ENCODE measurements at places on chromosomes 3 and 15.

DNA sequence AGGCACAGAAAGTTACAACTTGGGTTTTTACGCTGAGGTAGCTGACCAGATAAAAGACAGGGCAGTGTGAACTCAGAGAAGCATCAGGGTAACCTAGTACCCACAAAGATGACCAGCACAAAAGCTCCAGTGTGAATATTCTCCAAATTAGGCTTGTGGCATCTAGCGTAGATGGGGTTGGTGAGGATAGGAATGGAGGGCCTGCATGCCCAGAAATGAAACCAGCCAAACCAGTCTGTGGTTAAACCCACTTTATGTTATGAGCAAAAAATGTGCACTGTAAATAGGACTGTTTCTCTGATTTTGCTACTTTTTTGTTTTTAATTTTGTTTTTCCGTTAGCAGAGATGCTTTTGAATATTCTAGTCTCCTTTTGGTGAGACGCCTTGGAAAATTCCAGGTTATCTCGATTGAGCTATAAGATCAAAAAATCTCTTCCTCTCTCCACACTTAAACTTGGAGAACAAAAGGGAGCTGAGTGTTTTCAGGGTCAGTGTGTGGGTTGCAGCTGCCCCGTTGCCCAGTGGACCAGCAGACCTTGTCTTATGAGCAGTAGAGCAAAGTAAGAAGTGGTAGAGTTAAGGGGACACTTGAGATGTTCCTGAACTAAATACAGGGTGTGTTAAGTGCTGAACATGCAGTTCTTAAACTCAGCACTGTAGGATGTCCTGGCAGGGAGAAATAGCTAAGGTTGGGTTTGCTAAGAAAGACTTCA, 132.9 kb downstream of the C3orf38 start:
- no peak for DNase-seq

DNA sequence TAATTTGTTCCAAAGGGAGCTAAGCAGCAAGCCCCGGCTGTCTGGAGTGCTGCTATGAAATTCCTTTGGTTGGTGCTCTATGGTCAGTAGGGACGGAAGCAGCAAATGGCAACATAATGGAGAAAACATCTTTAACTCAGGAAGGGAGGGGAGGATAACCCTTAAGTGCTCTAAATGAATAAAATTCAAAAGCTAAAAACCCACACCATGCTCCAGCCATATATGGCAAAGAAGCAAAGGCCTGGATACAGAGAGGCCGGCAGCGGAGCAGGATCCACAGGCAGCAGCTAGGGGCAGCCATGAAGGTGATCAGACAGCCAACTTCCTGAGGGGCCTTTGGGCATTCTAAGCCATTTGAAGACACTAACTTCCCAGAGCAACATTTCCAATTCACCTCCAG, 38.9 kb downstream of the IL17RD start:
- no peak for DNase-seq

DNA sequence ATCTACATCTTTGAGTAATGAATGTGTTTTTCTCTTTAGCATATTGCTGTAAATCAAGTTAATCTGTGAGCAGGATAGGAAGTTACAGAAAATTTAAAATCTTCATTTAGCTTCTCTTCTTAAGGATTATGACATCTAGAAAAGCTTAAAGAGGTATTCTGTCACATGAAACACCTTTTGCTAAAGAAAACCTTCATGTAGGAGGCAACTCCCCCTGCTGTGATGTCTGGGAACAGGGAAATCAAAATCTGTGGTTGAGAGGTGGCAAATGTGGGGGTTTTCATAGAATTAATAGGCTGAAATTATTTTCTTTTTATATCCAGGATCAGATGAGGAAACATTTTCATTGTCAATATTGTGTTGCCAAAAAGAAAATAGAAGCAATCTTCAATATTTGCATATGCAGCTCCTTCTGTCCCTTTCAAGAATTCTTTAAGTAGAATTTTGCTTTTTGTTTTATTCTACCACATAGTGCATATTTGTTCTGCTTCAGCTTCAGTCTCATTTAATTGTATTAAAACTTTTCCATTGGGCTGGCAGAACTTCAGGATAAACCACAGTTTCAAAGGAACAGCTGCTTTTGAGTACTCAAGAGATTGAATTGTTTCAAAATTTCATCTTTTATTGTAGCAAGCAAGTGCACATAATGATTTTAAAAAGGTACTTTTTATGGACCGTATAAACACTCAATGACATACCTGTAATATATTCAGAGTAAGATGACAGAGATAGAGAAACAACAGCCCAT, 128.4 kb downstream of the RAP2B start:
- DNase-seq: no peak

- DNase-seq: no peak
Observed at GRCh38 chr3:24242012-24242698, 252.5 kb downstream of the THRB start.

GRCh38 chr3:78794431-78794830, 973.4 kb downstream of the ROBO1 start:
- no peak for DNase-seq

DNA sequence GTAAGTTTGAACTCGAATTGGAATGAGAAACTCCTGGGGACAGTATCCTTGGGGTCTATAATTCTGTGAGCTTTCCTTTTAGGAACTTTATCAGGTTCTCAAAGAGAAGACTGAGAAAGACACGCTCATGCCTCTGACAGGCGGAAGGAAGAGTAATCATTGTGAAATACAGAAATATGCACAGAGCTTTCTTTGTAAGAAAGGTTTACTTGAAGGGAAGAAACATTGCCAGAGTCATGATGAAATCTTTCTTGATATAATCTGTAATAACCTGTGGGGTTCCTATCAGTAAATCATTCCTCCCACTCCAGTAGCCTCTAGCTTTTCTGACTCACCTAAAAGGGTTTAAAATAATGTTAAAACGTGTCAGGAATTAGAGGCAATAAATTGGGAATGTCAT, 83.6 kb upstream of the CCDC39 start:
- no peak for DNase-seq

GRCh38 chr3:139281522-139282196, 62.2 kb upstream of the MRPS22 start:
- no peak for DNase-seq
